Right forelimb (tissue), 1 donor: ENCODE measurements at places on chromosomes 1 and 21.

DNA sequence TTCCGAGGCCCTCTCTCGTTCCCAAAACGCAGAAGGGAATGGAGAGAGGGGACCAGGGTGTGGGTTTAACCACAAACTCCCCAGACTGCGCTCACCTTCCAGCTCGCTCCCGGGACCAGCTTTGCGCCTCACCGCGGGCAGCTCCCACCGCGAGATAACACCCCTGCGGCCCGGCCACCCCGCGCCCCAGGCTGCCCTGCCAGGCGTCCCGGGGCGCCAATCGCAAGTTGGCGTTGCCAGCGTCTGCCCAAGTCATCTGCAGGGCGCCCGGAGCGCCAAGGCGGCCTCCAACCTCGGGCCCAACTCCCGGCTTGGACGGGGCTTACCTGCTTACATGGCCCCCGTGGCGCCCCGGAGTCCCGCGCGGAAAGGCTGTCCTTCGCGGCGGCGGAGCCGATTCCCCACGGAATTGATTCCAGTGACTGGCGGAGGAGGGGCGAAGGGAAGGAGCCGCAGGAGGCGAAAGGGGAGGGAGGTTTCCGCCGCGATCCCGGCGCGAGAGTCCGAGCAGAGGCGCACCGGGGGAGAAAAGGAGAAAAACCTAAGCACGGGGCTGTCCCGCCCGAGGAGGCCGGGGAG, 456 bp downstream of the PTPN14 start:
- DNase-seq, result no peak

DNA sequence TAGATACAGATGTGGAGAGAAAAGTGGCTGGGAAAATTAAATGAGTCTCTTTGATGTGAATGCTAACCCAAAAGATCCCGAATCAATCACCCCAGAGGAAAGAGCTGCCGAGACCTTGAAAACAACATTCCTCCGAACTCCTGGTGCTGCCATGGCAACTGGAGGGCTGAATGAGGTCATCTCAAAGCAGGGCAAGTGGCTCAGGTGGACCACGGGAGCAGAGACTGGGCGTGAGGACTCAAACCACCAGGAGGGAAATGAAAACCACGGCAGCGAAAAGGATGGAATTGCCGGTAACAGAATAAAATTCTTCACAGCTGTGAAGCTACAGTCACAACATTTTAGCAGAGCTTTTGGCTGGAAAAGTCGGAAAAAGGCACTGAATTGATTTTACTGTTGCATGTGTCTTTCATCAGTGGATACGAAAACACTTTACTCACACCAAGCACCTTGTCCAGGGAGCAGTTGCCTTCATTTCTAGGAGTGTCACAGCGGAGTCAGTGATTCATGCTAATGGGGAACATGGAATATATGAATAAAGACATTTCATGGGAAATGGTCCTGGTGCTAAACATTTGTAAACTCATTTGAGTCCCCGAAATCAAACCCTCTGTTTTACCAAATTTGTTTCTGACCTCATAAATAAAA, 23.2 kb upstream of the BECN2 start:
- peak; percentile 85 for DNase-seq

- no peak for DNase-seq
Observed at GRCh38 chr1:47971385-47972160, 25.6 kb downstream of the TRABD2B start.

DNA sequence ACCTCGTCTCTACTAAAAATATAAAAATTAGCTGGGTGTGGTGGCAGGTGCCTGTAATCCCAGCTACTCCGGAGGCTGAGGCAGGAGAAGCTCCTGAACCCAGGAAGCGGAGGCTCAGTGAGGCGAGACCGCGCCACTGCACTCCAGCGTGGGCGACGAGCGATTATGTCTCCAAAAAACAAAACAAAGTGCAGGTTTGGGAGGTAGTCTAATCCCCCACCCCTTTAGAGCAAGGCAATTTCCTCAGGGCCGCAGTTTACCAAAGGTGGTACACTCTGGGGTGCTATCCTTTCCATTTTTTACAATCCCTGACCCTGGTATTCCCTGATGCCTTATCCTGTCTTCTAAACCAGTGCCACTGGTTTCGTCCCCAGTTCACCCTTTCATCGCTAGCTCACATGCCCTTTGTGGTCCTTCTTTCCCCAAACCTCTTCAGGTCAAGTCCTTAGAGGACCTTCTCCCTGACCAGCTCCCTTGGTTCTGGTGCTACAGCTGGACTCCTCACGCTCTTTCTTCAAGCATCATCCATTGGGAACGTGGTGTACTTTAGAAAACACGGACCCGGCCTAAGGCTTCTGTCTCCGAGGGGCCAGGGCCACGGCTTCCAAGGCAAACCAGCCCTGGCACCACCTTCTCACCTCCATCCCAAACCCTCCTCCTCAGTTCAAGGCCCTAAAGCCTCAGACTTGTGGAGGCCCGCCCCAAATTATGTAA, 873 bp downstream of the IFT25 start:
- DNase-seq, result no peak

GRCh38 chr1:234260578-234260977, 112.7 kb upstream of the COA6 start:
- no peak for DNase-seq

DNA sequence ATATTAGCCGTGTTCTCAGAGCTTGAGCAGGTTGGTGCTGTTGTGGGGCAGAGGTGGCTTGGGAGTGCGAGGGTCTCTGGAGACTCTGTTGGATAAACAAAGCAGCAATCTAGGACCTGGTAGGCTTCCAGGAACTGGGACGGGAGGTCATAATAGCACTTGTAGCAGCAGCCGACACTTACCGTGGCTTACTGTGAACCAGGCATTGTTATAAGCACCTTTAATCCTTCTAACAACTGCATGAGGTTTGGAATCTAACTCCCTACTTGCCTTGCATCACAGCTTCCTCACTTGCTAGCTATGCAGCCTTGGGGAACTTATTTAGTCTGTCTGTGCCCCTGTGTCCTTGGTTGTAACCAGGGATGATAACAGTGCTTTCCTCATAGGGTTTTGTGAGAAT, 94.9 kb downstream of the NAV1 start:
- DNase-seq, result no peak

- no peak for DNase-seq
Observed at GRCh38 chr1:81921344-81921743, 120.6 kb downstream of the ADGRL2 start.

DNA sequence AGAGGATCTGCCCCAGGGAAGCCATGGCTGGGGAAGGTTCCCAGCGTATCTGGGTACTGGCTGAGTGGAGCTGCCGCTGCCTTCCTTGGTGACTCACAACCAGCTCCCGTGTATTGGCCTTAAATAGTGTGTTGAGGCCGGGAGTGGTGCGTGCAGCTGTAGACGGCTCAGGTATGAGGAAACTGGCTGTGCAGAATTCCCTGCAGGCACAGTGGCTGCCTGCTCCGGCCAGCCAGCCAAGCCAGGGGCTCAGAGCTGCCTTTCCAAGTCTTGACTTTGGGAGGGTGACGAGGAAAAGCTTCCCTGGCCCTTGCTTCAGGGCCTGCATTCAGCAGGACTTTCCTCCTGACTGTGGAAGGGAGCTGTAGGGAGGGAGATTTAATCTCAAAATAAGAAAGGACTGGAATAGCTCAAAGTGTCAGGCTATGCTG, at the start of gene VTCN1:
VTCN1 (minus strand) TSS at position 97 of the 431 bp plus-strand sequence; CDS start at position 25, 72 bp downstream.
- no peak for DNase-seq

DNA sequence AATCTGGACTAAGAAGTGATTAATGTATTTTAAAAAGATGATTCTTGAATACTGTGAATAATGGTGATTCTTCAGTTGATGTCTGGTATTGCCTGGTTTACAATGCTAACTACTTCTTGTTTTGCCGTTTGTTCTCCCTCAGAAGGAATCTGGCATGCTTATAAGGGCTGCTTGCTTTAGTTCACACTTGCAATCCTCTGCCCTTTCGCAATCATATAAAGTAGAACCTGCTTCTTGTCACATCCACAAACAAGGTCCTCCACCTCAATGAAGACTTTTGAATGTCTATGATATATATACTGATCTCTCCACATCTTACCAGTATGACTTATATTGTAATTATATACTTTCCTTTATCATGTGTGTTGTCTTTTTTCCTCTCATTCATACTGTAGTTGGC, 92.6 kb downstream of the ADGRL4 start:
- DNase-seq, result no peak

- no peak for DNase-seq
Observed at GRCh38 chr1:64680599-64680998, 64.3 kb upstream of the RAVER2 start.

- DNase-seq, result no peak
Observed at GRCh38 chr21:25361765-25362164, 245.5 kb downstream of the MRPL39 start.
